Astrocyte of the cerebellum (primary cell): ENCODE measurements at places on chromosomes 6 and 20.

DNA sequence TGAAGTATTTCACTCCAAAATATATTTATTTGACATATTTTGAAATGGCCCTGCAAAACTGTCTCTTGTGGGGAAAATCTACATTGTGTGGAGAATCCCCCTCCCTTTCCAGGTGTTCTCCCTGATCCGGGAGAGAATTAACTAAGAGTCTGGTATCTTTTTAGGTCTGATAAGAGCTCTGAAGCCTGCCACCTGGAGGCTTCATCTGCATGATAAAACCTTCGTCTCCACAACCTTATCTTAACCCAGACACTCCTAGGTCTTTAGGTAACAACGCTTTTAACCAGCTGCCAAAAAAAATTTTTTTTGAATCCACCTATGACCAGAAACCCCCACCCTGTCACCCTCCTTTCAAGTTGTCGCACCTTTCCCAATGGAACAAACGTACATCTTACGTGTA lies 43.0 kb downstream of the FAM184A start:
- DNase-seq: no peak

- no peak for DNase-seq
These were observed 407.3 kb upstream of the FLRT3 start for GRCh38 chr20:14744723-14745122.

DNA sequence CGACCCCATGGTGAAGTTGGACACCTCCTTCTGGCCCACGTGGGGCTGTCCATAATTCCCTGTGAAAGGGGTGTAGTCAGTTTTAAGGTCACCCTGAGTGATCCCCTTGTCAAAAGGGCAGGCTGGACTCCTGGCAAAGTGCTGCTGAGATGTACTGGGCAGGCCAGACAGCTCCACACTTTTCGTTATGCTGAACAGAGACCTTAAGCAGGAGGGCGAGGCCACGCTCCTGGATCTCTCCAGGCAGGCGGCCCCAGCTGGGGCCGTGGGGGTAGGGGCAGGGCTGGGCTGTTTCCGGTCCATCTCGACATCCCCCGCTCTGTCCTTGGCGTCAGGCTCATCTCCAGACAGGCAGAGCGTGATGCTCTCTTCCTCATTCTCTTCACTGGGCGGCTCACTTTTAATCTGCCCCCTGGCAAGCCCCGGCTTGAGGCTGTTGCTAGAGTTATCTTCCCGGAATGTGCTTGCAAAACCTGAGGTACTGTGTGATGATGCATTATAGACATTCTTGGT lies 56.7 kb downstream of the GJA10 start:
- DNase-seq: no peak

DNA sequence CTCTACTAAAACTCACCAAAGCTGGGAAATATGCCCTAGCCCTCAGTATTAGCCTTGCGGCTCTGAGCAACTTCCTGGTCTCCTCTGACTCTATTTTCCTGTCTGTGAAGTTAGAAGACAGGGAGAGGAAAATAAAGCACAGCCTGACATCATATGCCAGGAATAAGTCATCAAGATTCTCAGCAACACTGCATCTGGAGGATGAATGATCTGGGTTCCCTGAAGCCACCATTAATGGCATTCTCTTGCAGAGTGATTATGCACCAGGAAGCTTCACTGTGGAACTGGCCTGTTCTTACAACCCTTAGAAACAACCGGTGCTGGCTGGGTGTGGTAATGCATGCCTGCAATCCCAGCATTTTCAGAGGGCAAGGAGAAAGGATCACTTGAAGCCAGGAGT lies 12.4 kb downstream of the ADGRF5 start:
- DNase-seq: no peak

DNA sequence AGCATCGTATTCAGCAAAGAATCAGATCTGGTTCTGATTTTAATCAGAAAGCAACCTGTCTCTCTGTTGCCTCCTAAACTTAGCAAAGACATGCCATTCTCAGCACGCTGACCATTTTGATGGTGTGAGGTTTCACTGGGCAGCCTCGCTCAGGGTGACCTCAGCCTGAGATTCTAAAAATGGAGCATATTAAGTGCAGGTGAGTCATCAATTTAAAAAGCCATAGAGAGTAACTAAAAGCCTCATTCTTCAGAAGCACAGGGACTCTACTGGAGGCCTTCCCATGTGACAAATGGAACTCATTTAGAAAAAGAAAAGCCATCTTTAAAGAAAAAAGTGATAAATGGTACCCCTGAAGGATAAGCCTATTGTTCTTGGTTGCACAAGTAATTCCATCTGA lies 91.3 kb downstream of the FILIP1 start:
- peak; percentile 71 for DNase-seq

DNA sequence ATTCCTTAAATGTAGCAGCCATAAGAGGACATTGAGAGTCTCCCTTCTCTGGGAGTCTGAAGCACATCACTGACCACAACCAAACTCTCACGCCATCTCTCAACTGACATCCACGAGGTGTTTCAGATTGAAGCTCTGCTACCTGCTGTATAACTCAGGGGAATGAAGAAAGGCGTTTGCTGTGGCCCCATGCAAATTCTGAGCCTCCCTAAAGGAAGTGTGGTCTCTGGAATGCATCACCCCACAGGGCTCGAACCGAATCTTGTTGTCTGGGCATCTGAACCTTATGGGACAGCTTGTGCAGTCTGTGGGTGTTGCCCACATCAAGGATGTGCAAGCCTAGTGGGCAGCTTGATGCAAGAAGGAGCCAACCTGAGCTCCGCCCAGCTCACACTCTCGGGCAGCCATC lies 10.9 kb downstream of the PMEPA1 start:
- no peak for DNase-seq

- no peak for DNase-seq
These were observed 138.8 kb downstream of the EDN3 start for GRCh38 chr20:59439243-59439642.

- no peak for DNase-seq
These were observed 292.2 kb upstream of the JAG1 start for GRCh38 chr20:10965936-10966470.

DNA sequence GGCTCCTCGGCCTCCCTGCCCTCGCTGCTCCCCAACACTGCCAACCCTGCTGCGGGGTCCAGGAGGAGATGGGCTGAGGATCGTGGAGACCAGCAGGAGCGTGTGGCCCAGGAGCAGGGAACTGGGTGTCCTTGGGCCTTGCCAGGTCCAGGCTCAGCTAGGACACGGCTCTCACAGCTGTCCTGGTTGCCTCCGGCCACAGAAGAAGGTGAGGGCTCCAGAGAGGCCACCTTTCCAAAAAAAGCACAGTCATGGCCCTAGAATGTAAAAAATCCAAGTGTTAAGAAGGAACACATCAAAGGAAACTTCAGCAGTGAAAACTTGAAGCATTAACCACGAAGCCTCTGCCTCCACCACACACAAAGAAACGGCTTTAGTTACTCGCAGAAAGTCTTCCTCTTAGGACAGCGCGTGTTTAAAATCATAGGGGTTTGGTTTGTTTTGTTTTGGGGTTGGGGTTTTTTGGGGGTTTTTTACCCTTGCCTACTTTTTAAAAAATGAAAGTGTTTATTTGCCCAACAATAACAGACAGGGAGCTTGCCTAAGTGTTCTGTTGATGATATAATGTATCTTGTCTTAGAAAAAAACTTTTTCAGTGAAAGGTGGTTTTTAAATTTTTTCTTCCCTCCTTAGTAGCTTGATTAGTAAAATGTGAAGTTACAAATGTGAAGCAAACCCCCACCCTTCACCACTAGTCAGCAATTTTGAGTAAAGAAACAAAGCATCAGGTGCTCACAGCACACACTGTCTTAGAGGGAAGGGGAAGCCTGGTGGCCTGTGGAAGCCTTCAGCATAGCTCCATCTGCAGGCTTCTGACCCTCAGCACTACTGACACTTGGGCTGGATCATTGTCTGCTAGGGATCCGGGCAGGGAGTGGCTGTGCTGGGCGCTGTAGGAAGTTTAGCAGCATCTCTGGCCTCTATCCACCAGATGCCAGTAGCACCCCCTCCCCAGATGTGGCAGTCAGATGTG lies 60.0 kb downstream of the PTPN1 start:
- no peak for DNase-seq

DNA sequence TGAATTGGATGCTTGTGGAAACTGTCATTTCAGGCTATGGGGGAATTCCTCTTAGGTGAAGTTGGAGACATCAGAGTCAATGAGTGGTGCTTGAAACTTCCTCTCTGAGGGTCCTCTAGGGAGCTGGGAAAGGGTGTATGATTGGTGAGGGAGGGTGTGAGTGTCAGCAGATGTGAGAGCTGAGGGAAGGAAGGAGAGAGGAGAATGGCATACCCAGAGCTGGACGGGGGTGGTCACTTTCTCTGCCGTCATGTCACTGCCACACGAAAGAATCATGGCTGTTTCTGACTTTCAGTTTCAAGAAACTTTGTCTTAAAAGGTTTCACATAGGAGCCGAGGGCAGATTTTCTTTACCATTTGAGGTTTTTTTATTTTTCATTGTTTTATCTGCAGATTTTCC lies 50.3 kb downstream of the DEK start:
- DNase-seq: no peak

DNA sequence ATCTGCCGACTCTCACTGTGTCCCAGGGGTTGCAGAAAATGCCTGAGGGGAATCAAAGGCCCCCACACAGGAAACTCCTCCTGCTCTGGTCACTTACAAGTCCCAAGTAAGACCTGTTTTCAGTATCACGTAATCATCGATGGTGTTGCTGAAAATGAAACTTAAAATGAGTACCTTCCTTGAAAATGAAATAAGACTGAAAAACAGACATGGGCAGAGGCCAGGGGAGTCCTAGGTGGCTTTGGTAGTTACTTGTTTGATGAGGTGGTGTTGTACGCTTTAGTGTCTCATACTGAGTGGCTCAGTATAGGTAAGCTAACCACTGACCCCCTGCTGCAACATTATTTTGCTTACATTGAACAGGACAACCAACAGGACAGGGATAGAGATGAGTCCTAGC lies 43.0 kb upstream of the SYNCRIP start:
- no peak for DNase-seq

GRCh38 chr6:69581581-69581980 lies 215.2 kb downstream of the LMBRD1 start:
- no peak for DNase-seq

GRCh38 chr6:124056407-124057334 lies 253.0 kb downstream of the NKAIN2 start:
- DNase-seq: no peak

DNA sequence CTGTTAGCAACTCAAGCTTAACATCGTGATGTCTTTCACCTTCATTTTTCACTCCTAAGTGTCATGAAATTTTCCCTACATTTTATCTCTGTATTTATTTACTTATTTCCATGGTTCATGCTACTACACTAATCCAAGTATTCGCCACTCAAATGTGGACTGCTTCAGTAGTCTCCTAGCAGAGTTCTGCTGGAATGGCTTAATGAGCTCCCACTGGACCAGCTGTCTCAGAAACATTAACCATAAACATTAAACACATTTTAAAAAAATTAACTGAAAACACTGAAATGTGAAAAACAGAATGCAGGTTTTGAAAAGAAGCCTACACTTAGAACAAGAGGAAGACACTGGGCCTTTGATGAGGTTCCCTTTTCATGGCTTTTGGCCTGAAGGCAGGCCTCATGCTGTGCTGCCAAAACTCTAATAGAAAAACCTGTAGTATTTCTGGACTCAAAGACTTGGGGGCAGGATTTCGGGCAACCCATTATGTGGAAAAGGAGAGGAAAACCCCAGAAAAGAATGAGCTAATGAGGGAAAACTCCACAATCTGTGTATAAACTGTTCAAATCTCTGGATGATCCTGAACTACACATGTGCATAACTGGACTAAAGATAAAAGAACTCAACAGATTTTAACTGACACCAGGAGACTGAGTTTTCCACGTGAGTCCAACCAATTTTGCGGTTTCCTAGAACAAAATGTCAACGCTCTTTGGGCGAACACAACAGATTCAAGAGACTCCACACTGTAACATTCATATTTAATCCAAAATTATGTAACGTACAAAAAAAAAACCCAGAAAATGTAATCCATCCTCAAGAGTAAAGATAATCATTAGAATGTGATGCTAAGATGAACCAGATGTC lies 33.0 kb downstream of the SAMD3 start:
- no peak for DNase-seq

GRCh38 chr6:149248693-149249369 lies 68.7 kb upstream of the TAB2 start:
- no peak for DNase-seq

DNA sequence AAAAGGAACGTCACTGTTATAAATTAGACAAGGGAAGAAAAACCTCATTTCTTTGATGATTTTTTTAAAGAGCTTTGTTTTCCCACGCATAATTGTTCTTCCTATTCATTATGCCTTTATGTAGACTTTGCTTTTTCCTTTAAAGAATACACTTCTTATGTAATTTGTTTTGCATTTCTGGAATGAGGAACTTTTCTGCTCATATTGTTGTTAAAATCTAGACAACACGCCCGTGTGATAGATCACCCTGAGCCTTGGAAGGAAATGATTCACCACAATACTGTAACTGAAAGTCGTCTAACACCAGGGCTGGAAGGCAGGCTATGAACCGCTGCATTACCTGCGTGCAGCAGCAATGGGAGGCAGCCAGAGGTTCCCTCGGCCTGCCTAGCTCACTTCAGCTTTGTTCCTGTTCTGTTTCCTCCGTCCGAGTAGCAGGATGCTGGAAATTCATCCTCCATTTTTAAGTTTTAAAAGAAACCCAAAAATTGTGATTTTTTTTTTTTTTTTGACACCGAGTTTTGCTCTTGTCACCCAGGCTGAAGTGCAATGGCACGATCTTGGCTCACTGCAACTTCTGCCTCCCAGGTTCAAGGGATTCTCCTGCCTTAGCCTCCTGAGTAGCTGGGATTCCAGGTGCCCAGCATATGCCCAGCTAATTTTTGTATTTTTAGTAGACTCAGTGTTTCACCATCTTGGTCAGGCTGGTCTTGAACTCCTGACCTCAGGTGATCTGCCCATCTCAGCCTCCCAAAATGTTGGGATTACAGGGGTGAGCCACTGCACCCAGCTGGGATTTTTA lies 49.6 kb upstream of the ZNF217 start:
- no peak for DNase-seq

- no peak for DNase-seq
These were observed 164.1 kb downstream of the TBXT start for GRCh38 chr6:166003569-166003968.

DNA sequence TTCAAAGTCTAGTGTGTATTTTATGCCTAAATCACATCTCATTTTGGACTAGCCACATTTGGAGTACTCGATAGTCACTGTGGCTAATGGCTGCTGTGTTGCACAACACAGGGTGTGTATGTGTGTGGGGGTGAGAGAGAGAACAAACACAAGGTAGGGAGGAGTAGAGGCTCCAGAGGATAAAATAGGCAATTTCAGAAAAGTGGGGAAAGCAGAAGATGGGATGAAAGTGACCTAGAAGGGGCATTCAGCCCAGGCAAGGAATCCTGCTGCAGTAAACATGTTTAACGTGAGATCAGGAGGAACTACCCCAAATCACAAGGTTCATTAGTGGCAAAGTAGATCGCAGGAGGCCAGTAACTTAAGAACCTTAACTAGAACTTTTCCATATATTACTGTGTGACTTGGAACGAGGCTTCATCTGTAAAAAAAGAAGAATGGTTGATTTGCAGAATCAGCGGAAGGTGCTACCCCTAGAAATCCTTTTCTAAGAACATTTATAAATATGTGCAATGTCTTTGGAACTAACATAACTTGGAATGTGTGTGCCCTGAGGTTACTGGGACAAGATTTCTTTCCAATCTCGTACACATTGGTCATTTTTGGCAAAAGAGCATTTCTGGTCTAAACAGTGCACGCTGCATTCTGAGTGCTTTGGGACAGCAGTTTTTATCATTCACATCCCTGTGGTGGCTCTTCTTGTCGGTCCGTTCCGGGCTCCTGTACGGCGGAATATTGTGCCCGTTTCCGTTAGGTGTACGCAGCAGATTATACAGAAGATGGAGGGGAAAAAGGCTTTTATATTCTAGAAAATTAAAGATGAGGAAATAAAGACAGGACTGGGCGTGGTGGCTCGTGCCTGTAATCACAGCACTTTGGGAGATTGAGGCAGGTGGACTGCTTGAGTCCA lies 2.6 kb downstream of the DUSP22 start:
- DNase-seq: no peak

GRCh38 chr20:11891776-11892545 lies 25.7 kb upstream of the BTBD3 start:
- DNase-seq: peak; percentile 22
